Pulmonary artery endothelial cell (primary cell): ENCODE measurements at places on chromosomes 2 and 18. TPM values are rescaled to one million over a fixed set of nuclear protein-coding genes. Genes with fewer than 3 reads are reported as not detected.

The SPP2 gene
- total RNA-seq, result not detected in 2 replicates

GRCh38 chr2:9647884-9648283 is 17.1 kb upstream of the YWHAQ start:
- no peak for DNase-seq

DNA sequence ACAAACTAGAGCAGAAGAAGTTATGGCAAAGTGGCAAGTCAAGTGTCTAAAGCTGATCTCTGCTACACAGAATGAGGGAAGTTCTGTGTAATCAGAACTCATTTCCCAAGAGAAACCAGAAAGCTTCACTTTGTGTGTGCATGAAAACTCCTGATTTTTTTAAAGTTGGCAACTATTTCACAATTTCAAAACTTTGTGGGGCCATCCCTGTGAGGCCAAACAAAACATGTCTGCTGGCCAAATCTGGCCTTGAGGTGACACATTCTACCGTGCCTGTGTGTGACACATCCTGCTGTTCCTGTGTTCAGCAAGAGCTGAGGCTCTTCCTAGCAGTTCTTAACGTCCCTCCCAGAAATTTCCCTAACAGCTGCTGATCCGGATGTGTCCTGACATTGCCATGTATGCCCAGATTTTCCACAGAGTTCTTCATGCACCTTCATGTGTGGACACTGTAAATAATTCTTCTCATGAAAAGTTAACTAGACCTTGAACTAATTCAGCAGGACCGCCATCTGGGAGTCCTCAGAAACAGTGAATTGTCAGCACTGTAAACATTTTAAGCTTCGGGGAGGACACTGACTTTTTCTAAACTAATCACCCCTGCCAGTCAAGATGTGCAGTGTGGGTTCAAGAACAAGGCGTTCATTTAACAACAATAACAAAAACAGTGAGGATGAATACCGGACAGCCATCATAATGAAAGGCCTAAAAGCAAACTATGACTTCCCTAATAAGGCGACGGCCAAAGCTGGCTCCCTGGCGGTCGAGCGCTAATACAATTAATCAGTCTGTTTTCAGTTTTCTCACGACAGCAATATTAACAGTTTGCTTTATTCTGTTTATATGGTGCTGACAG is 99.0 kb downstream of the PLEKHM3 start:
- peak; percentile 33 for DNase-seq

The RAD51AP2 gene
- total RNA-seq, result not detected in 2 replicates

The FTCDNL1 gene
- total RNA-seq, result 0.73 and 1.2 TPM in 2 replicates

- no peak for DNase-seq
Observed at GRCh38 chr2:217877866-217878265, 124.9 kb downstream of the TNS1 start.

The GPR39 gene
- total RNA-seq, result 0.04 TPM in 1 of 2 replicates, not detected in the other
